Colonic mucosa (tissue), 4 donors: ENCODE measurements at places on chromosomes 11 and 22. TPM values are rescaled to one million over a fixed set of nuclear protein-coding genes. Genes with fewer than 3 reads are reported as not detected.

DNA sequence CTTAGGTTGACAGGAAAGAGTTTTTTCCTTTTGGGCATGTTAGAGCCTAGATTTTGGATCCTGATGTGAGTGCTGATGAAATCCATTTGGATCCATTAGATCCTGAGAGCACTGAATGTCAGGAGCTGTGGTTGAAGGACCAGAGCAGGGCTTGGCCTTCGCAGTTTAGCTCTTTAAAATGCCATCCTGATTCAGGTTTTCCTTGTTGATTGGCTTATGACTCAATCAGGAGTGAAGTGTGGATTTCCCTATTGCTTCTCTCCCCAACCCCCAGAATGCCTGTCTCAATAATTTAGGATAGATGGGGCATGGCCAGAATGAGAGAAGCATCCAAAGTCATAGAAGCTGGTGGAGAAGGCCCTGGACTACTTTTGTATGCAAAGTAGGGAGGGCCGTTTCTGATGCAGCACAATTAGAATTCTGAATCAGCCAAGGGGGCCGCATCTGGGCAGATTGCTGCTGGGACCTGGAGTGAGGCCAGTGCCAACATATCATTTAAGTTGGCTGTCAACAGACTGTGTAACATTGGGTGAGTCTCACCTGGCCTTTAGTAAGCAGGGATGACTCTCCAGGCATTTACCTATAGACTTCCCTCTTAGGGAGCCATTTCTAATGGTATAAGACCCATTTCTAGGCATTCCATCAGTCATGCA, 80.5 kb downstream of the TEAD1 start:
- no peak for DNase-seq
- H3K36me3 ChIP-seq, result no peaks in the 10 kb centered on the region
- no peaks in the 10 kb centered on the region for H3K4me1 ChIP-seq
- H3K27me3 ChIP-seq, result no peaks in the 10 kb centered on the region
- H3K27ac ChIP-seq, result no peak overlapping the region

KDELR3 gene
- 29.1 TPM for total RNA-seq

PRR5 gene
- 45.8 TPM for total RNA-seq

DNA sequence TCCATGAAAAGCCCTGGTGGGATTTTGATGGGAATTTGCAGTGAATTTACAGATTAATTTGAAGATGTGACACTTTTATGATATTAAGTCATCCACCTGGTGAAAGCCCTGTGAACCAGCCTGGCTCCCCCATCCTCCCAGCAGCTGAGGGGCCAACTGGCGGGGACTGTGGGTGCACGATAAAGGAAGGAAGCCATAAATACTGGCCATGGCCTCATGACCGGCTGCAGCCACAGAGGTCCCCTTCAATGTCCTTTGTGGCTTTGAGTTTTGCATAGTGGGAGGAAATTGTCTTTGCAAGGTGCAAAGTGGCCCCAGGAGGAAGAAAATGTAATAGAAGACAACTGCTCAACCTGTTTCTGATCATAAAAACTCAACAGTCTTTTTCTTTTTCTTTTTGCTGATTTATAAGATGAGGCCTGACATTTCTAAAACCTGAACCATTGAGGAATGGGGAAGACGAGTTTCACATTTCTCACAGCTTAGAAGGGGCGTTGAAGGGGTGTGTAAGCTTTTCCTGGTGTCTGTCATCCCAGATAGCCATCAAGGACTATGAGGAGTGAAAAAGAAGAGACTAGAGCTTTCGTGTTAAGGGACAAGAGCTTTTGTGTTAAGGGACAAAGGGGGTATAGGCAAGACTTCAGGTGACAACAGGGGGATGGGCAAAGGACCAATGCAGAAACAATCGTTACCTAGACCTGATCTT, 6.3 kb upstream of the NDUFV1 start:
- DNase-seq, result no peak
- no peaks in the 10 kb centered on the region for H3K36me3 ChIP-seq
- no peaks in the 10 kb centered on the region for H3K27me3 ChIP-seq

P2RY2 gene
- 17.6 TPM for total RNA-seq

DNA sequence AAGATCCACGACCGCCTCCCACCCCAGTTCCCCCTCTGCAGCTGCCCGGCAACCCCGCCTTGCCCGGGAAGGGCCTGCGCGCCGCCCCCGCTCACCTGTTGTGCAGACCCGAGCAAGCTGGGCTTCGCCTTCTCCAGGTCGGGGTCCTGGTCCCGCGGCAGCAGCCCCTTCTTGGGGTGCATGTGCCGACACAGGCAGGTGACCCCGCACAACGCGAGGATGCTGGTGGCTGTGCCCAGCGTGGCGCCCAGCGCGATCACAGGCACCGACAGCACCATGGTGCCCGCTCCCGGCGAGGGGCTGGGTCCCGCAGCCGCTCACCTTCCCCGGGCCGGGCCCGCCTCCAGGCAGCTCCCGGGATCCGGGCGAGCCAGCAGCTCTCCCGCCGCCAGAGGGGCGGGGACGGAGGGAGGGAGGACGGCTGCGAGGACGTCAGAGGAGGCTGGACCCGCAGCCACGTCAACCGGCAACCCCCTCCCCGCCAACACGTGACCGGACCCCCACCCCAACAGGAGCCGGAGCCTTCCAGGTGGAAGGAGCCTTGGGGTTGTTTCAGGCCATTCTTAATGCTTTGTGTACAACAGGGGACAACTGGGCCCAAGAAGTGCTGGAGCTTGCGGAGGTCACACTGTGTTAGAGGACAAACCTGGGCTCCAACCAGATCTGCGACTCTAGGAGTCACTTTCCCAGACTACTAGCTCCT, at the start of gene SYT13:
TSS of gene SYT13 (minus strand) at position 412 of the 703 bp plus-strand sequence. CDS start at position 278, 134 bp downstream.
- peak within 1 kb of the TSS; percentile 49 for H3K4me3 ChIP-seq
- H3K27me3 ChIP-seq, result peaks cover 4% of the 10 kb centered on the region
- no peaks in the 10 kb centered on the region for H3K4me1 ChIP-seq
- no peaks in the 10 kb centered on the region for H3K36me3 ChIP-seq

DNA sequence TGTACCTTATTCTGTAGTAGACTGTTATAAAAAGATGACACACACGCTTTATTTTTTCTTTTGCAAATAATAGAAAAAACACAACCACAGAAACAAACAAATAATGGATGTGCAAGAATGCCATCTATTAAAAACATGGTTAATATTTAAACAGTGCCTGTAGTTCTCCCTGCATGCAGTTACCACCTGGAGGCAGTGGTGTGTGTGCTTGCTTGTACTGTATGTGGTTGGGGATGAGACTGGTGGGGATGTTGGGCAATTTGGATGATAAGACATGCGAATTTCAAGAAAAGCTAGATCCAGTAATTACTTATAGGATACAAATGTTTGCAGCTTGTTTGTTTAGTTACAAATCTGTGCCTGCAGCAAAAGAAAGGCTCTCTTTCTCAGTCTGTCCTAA, 3.6 kb downstream of the C11orf87 start:
- H3K36me3 ChIP-seq, result no peaks in the 10 kb centered on the region
- H3K4me1 ChIP-seq, result no peaks in the 10 kb centered on the region
- no peak for DNase-seq
- H3K27me3 ChIP-seq, result peaks cover 4% of the 10 kb centered on the region
- no peak overlapping the region for H3K4me3 ChIP-seq
- no peak overlapping the region for H3K27ac ChIP-seq

MMP27 gene
- not detected for total RNA-seq

DNA sequence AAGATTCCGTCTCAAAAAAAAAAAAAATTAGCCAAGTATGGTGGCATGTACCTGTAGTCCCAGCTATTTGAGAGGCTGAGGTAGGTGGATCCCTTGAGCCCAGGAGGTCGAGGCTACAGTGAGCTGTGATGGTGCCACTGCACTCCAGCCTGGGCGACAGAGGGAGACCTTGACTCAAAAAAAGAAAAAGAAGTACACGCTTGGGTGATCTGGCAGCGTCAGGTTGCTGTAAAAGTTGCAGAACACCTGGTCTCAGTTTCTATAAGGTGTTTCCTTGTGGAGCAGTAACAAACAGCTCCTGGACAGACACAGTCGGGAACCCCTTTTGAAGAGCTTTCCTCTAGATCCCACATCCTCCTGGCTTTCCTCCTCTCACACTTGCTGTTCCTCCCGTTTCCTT, 45.8 kb downstream of the SCGB1A1 start:
- no peak overlapping the region for H3K4me3 ChIP-seq
- no peaks in the 10 kb centered on the region for H3K27me3 ChIP-seq
- peaks cover 3% of the 10 kb centered on the region for H3K4me1 ChIP-seq
- H3K36me3 ChIP-seq, result no peaks in the 10 kb centered on the region

MOGAT2 gene
- total RNA-seq, result 168 TPM

- H3K27ac ChIP-seq, result no peak overlapping the region
- H3K4me1 ChIP-seq, result no peaks in the 10 kb centered on the region
- no peaks in the 10 kb centered on the region for H3K36me3 ChIP-seq
Observed at GRCh38 chr11:78740199-78741071, 165.8 kb upstream of the NARS2 start.

DNA sequence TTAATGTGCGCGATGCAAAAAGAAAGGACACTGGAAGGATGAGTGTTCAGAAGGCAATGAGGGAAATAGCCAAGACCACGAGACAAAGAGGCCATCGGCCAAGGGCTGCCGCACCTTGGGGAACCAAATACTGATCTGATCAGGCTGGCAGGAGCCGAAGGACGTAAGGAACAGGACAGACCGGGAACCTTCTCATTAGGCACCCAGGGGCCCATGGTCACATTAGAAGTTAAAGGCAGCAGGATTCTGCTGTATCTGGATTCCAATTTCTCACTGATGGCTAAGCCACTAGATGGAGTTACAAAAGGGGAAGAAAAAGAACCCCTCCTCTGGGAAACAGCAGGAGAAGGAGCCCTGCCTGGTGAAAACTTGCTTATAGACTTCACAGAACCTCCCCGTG, 28.8 kb upstream of the CPT1A start:
- no peak overlapping the region for H3K27ac ChIP-seq
- no peak for DNase-seq
- H3K36me3 ChIP-seq, result no peaks in the 10 kb centered on the region
- peak overlapping the region; percentile 32 for H3K4me3 ChIP-seq
- no peaks in the 10 kb centered on the region for H3K4me1 ChIP-seq

GRCh38 chr22:46749682-46750529, 11.9 kb upstream of the CERK start:
- DNase-seq, result no peak
- no peaks in the 10 kb centered on the region for H3K27me3 ChIP-seq
- no peak overlapping the region for H3K4me3 ChIP-seq
- H3K36me3 ChIP-seq, result no peaks in the 10 kb centered on the region

OR51B4 gene
- total RNA-seq, result not detected

GRCh38 chr11:130136107-130136506, 23.5 kb upstream of the ST14 start:
- no peak overlapping the region for H3K27ac ChIP-seq
- no peaks in the 10 kb centered on the region for H3K4me1 ChIP-seq
- no peaks in the 10 kb centered on the region for H3K27me3 ChIP-seq
- no peaks in the 10 kb centered on the region for H3K36me3 ChIP-seq
- no peak for DNase-seq

NXPE4 gene
- total RNA-seq, result 178 TPM

- no peaks in the 10 kb centered on the region for H3K27me3 ChIP-seq
- DNase-seq, result no peak
- no peaks in the 10 kb centered on the region for H3K36me3 ChIP-seq
- no peak overlapping the region for H3K27ac ChIP-seq
Observed at GRCh38 chr11:112016765-112017376, 8.3 kb upstream of the DLAT start.
